ENCODE measurements at places on chromosomes 16 and 17.
A peak's percentile ranks its signal among the peaks of the same experiment; 100 is the strongest.

DNA sequence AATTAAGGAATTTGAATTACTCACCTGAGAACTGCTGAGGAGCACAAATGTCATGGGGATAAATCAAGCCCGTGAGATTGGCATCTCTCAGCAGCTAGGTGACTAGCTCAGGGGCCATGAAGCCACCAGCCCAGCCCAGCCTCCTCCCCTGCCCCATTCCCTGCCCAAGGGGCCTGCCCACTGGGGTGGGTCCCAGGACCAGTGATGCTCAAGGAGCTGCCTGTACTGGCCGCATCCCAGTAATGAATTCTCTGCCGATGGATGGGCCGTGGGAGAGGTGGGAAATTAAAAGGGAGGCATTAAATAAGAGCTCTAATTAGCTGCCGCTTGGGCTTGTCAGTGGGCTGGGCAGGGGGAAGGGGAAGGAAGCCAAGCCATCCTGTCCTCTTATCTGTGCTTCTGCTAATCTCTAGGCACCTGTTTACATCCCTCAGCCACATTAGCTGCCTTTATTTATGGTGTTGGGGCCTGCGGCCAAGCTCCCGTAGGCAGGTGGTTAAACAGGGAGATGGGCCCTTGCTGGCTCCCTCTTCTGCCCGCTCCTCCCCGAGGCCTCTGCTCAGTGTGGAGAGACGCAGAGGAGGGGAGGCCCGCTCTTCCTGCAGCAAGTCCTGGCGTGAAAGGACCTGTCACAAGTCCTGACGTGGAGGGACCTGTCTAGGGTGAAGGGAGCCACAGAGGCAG lies 48.8 kb downstream of the PIPOX start:
- no peak for DNase-seq

GRCh38 chr17:45307290-45308015 lies 9.4 kb downstream of the MAP3K14 start:
- no peak for DNase-seq

DNA sequence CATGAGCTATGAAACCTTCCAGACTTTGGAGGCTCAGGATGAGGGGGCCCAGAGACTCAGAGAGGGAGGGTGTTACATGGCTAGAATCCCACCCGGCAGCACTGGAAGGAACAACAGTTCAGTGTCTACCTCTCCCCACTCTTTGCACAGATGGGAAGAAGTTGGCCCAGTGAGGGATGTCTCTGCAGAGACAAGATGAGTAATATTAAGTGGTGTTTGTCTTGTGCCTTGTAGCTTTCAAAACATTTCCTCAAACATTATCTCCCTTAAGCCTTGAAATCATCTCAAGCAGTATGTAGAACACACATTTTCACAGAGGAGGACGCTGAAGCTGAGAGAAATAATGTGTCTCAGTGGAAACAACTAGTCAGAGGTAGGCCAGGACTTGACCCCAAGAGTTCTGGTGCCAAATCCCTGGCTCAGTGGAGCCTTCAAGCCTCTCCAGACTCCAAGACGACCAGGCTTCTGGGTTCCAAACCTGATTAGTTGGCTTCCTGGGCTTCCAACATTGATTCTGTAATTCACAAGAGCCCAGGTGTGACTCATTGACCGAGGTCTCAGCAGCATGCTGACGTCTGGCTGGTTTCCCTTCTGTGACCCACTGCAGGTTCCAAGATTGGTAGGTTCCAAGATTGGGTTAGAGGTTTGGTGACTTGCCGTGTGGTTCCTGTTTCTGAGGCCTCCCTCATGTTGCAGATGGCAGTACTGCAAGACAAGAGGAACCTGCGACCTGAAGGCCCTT lies 7.4 kb downstream of the RNF112 start:
- DNase-seq, result no peak

DNA sequence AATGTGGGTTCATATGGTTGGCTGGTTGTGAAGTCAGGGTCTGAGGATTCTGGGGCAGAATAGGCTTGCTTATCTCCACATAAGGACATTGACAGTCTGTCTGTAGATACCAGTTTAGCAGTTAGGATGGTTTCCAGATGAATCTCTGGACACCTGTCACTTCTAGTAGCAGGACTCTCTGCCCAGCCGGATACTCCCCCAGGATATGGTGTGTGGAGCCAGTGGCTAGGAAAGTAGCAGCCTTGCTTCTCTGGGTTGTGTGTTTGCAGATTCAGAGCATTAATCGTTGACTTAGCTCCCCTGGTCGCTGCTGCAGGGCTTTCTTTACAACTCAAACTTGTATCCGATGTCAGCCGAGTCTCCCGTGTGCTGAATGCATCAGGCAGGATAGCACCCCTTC lies 45.2 kb downstream of the CLEC16A start:
- no peak for DNase-seq

DNA sequence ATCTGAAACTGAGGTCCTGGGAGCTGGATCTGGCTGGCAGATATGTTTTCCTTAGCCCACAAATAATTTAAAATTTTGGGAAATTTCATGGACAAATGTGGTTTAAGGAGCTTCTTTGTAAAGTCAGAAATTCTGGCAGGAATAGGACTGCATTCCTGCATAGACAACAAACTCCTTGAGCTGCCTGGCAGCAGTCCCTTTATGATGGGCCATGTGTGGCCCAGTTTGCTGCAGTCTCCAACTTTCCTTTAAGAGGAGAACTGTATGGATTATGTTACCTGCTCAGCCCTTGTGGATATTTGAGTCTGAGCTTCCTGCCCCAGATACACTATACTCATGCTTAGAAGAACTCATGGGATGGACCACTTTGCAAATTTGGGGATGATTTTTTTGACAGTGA lies 48.5 kb upstream of the HS3ST2 start:
- no peak for DNase-seq

DNA sequence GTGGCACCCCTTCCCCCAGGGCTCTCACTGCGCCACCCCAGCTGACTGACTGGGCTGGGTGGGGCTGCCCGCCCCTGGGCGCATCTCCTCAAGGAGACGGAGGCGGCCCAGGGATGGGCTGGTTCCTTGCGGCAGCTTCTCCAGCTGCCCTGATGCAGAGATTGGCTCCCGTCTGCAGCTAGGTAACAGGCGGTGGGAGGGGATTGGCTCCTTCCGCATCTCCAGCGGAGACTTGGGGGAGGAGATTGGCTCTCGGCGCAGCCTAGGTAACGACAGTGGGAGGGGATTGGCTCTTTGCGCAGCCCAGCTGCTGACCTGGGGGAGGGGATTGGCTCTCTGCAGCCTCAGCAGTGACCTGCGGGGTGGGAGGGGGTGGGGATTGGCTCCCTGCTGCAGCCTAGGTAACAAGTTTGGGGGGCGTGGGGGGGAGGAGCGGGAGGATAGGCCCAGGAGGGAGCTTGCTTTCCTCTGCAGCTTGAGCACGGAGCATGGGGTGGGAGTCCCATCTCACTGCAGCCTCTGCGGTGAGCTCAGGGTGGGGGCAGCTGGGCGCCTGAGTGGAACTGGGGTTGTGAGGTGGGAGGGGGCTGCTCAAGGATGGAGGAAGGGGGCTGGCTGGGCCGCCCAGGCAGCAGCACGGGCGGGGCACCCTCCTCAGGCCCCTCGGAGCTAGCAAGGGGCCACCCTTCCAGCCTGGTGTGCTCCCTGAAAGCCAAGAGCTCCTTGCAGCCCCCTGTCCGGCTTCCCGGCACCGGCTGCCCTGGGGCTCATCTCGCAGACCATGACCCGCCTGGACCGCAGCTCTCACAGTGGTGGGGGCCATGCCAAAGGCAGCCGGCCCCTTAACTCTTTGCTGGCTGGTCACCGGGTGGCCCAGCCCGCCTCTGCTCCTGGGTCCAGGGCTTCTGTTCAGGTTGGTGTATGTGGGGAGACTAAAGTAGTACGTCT lies 6.4 kb downstream of the NFE2L1 start:
- DNase-seq, result peak; percentile 96

DNA sequence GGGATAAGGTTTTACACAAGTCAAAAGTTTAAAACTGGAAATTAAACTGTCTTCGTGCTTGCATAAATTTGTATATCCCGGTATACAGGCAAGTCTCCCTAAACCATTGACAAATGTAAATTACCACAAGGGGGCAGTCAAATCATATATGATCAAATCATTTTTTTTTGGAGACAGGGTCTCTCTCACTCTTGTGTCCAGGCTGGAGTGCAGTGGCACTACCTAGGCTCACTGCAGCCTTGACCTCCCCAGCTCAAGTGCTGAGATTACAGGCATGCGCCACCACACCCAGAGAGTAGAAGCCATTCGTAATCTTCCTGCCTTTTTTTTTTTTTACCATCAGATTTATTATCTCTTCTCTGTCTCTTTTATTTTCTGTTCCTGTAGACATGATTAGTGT lies 18.5 kb downstream of the TOP2A start:
- DNase-seq, result no peak

- DNase-seq, result no peak
Measured at GRCh38 chr17:68820476-68820824, 134.7 kb downstream of the ABCA8 start.

DNA sequence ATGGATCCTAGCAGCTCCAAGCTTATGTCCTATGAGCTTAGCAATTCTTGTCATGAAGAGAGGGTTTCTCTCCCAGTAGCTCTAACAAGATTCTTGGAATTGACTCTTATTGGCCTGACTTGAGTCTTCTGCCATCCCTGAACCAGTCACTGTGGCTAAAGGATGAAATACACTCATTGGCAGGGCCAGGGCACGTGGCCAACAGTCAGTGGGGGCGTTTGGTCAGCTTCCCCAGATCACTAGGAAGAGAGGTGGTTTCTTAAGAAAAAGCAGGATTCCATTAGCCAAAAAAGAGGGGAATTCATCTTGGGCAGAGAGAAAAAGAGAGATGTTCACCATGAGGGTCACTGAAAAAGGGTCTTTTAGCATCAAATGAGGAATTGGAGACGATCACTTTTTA lies 363.2 kb downstream of the SNX29 start:
- DNase-seq, result no peak

DNA sequence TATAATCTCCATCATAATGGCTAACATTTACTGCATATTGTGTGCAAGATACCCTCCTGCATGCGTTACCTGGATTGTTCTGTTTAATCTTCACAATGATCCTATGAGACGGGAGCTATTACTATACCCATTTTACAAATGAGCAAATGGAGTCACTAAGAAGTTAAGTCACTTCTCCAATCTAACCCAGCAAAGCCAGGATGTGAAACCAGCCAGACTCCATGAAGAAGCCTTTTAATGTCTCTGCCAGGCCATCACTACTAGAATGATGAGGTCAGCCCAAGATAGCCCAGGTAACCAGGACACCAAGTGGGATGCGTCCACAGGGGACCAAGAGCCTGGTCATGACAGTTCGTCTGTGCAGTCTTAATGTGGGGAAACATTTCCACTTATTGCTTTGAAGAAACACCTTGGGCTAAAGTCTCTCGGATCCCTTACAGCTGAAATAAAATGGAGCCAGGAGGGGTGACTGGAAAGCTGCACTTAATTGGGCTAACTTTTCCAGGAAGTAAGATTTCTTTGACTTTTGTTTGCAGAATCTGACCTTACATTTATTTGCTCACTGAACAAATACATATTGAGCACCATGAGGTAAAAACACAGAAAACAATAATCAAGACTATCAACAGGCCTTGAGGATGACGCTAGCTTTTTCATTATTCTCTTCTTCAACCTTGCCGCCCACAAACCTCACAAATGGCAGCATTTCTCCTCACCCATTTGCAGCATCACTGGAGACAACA lies 926 bp upstream of the SHCBP1 start:
- no peak for DNase-seq

DNA sequence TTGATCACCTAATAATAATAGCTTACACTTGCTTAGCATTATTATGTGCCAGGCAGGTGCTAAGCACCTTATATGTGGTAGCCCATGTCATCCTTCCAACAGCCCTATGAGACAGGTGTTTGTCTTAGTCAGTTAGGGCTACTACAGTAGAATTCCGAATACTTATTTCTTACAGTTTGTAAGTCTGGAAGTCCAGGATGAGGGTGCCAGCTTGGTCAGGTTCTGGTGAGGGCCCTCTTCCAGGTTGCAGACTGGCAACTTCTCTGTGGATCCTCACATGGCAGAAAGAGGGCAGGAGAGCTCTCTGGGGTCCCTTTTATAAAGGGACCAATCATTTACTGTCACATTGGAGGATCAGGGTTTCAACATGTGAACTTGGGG lies 19.6 kb upstream of the MYH10 start:
- DNase-seq, result no peak

DNA sequence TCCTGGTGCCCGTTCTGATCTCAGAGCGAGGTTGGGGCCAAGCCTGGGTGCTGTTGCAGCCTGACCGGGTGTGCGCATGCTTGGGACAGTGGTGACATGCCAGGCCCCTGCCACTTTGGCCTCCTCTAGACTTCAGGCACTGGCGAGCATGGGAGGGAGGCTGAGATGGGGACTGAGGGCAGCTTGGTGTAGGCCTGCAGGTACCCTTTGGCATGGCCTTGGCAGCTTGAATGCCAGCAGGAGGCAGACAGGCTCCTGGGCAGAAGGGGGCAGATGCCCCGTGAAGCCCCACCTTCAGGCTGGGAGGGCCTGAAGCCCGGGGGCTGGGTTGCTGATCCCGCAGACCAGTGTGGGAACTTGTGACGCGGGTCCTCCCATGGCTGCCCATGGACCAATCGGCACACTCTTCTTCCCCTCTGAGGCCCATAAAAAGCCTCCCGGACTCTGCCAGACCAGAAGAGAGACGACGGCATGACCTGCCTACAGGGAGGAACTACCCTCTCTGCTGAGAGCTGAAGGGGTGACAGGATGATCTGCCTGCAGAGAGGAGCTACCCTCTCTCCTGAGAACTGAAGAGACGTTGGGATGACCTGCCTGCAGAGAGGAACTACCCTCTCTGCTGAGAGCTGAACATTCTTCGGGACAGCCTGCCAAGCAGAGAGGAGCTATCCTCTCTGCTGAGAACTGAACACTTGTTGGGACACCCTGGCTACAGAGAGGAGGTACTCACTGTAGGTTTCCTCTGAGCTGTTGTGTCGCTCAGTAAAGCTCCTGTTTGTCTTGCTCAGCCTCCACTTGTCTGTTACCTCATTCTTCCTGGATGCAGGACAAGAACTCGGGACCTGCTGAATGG lies 17.5 kb downstream of the RHOT1 start:
- DNase-seq, result no peak

GRCh38 chr17:49832840-49833599 lies 14.8 kb downstream of the TAC4 start:
- no peak for DNase-seq
